Renal pelvis (tissue), 12 donors: ENCODE measurements at places on chromosomes 1 and 21. TPM values are rescaled to one million over a fixed set of nuclear protein-coding genes. Genes with fewer than 3 reads are reported as not detected.

SMIM11 gene
- polyA plus RNA-seq = 2.5 TPM

CR1 gene
- 22.8 TPM for polyA plus RNA-seq

HMGCL gene
- polyA plus RNA-seq = 86.7 TPM

B3GALT5 gene
- polyA plus RNA-seq = 1.6 TPM

OPTC gene
- polyA plus RNA-seq = not detected
